Epithelial cell of esophagus (primary cell): ENCODE measurements at places on chromosomes 4 and X.

GRCh38 chrX:106774981-106775380 lies 27.5 kb upstream of the TBC1D8B start:
- no peak for DNase-seq

- peak; percentile 8 for DNase-seq
These were observed 162.2 kb upstream of the ANXA10 start for GRCh38 chr4:167930166-167930565.

- no peak for DNase-seq
These were observed 41.9 kb upstream of the C1QTNF7 start for GRCh38 chr4:15385928-15386327.

DNA sequence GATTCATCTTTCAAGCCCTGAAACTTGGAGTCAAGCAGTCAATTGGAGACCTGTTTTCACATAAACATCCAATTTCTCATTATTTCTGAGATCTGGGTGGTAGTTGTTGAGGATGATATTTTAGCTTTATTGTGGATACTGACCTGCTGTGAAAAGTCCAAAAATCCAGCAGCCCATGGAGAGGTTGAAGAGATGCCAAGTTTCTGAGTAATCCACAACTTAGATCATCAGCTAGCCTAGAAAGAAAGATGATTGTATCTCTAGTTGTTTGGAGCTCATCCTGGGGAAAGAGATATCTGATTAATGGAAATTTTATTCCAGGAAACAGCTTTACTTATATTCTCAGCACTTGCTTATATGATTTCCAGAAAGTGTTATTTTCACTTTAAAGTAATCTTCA lies 48.6 kb upstream of the DCX start:
- no peak for DNase-seq

DNA sequence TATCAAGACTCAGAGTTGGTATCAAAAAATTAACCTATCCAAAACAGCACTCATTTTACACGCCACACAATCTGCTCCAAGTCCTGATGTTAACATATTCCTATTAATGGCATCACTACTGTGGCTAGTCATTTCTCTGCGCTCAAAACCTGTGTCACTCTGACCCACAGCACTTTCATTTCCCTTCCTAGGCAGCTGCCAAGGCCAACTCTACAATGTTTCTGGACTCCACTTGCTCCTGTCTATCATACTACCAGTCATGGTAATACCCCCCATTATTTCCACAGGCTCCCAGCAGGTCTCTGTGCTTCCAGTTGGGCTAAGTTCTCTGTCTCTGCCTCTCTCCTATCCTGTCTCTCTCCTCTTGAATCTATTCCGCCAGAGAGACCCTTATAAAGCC lies 323.6 kb downstream of the NR3C2 start:
- DNase-seq, result no peak

GRCh38 chrX:85573801-85574200 lies 194.3 kb upstream of the POF1B start:
- no peak for DNase-seq

DNA sequence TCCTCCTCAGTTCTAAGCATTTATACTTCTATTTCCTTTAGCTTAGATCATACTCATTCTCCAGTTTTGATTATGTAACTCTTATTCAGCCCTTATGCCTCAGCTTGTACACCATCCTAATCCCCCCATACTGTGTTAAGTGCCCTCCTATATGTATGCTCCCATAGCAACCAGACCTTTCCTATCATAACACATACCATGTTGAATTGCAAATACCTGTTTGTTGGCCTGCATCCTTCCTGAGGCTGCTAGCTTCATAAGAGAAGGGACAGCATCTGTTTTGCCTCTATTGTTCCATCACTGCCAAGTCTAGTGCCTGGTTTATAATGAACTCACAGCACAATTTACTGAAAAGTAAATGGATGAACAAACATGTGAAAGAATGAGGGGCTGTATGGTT lies 443.7 kb downstream of the CENPC start:
- DNase-seq, result no peak

- DNase-seq, result peak; percentile 62
These were observed 4.8 kb upstream of the CXCL13 start for GRCh38 chr4:77600521-77601451.

DNA sequence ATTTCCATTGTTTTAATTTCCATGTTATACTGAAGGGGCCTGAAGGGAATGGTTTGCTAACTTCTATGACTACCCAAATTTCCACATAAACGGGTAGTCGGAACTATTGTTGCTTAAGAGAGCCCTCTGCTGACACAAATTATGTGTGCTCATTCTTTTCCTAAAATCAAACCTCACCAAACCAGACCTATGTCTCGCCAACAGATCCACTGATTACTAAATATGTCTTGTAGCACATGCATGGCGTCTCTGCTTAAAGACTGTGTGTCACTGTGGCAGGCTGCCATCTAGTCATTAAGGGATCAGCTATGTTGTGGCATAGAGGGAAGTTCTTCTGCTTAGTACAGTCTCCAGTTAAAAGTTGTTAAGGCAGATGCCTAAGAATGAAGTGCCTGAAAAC lies 25.1 kb downstream of the PIR start:
- peak; percentile 84 for DNase-seq

DNA sequence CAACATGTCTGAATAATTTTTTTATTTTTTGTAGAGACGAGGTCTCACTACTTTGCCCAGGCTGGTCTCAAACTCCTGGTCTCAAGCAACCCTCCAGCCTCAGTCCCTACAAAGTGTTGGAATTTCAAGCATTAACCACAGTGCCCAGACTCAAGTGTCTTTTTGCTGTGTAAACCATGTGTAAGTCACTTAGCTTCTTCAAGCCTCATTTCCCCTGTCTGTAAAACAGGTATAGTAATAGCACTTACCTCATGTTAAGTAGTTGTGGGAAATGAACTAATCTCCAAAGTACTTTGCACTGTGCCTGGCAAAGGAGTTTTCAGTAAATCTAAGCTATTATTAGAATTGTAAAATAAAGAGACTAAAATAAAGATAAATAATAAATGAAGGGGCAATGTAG lies 35.7 kb downstream of the STBD1 start:
- DNase-seq, result no peak

DNA sequence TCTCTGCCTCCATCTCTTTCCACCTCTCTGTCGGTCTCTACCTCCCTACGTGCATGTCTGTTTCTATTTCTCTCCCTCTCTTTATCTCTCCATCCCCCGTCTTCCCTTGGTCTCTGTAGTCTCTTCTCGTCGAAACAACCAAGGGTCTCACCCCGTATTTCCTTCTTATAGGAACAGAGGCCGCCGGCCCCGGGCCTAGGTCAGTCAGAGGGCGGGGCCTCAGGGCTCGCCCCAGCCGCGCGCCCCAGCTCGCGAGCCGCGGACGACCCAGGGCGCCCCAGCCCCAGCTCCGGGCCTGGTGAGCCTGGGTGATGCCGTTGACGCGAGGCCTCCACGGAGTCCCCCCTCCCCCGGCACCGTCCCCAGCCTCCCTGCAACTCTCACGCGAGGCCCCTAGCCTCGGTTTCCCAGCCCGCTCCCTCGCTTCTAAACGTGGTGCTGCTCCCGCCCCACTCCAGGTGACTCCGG lies 6.6 kb downstream of the TIMM17B start:
- no peak for DNase-seq

DNA sequence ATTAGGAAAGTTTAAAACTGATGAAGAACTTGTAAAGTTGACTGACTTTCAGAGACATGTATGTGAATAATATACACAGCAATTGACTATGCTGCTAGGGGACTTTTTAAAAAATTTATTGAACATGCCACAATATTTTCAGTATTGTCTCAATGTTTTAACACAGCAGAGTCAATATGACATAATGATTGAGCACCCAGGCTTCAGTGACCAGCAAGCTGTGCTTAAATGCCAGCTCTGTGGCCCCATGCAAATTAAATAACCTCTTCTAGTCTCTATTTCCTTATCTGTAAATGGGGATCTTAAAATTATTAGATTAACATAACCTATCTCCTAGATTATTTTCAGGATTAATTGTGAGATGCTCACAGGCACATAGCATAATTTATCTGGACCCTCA lies 56.8 kb upstream of the TXK start:
- no peak for DNase-seq

DNA sequence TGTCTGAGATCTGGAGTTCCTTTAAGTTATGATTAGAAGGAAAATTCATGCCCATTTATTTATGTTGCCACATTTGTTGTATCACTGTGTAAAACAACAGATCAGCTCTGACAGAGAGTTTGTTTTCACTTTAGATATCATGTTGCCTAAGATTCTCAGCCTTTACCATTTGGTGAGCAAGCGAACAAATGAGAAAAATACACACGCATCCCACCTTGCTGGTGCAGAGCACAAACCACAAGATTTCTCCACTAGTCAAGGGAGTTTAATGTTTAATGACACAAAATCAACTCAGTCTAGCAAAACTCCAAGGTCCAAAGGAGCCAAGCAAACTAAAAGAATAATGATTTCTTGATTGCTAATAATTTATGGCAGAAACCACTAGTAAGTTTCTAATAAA lies 27.7 kb downstream of the FGF5 start:
- no peak for DNase-seq

GRCh38 chr4:120874792-120875774 lies 47.4 kb downstream of the PRDM5 start:
- no peak for DNase-seq

DNA sequence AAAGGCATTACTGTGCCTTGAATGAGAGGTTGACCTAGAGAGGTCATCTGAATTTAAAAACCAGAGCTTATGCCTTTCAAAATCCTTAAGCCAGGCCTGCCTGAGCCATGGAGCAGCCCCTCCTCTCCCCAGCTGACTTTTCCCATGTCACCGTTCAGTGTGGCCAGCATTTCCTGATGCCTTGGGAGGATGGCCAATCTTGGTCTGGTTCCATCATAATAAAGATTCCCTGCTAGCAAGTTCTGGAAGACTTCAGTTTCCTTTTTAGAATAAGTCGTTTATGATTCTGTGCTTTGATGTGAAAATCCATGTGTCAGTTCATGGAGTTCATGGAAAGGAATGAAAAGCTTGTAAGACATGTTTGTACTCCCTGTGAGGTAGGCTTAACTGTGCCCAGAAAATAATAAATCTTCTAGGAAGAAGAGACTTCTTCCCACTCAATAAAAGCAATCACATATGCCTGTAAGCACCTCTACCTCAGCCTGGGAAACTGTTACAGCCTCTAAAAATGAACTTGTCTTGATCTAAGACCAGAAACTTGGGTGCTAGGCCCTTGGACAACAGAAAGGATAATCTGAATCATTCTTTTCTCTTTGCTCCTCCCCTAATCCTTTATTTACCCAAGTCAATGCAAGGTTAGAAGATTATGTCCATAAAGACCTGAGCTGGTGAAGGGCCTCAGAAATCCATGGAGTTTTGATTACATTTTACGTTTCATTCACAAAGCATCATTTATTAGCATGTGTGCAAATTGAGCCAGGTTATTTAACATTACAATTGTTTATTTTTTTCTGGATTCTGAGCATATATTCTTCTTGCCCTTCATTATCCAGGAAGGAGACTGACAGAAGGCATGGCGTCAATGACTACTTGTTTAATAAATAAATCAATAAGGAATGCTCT lies 84.0 kb upstream of the TBC1D9 start:
- DNase-seq, result no peak
